ENCODE measurements at places on chromosomes 1 and 21.

- DNase-seq, result peak; percentile 87
Observed at GRCh38 chr1:87331365-87332241, 2.9 kb downstream of the LMO4 start.

DNA sequence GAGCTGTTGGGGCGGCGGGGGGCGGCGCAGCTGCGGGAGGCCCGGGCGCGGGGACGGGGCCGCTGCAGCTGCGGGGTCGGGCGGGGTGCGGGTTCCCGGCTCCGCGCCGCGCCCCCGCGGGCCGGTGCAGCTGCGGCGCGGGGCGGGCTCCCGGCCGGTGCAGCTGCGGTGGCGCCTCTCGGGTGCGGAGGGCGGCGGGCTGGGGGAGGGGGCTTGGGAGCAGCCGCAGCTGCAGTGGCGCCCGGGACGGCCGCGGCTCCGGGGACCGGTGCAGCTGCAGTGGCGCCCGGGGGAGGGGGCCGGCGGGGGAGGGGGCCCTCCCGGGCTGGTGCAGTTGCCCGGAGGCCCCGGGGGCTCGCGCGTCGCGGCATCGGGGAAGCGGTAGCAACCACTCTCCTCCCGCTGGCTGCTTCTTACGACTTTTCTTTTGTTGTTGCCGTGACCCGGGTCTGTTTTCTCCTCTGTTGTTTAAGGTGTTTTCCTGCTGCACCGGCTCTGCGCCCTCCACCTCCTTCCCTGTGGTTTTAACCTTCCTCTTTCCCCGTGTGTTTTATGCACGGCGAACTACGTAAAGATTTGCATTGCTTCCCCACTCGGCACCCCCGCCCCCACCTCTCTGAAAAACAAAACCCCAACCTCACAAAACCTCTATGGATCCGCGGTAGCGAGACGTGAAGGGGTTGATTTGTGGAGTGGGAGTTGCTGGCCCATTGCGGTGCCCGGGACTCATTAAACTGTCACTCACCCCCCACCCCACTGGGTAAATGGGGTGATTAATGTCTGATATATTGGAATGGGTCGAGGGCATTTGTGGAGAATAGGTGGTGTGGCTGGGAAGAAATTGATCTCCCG, 1.7 kb upstream of the ZBTB18 start:
- DNase-seq, result peak; percentile 73

DNA sequence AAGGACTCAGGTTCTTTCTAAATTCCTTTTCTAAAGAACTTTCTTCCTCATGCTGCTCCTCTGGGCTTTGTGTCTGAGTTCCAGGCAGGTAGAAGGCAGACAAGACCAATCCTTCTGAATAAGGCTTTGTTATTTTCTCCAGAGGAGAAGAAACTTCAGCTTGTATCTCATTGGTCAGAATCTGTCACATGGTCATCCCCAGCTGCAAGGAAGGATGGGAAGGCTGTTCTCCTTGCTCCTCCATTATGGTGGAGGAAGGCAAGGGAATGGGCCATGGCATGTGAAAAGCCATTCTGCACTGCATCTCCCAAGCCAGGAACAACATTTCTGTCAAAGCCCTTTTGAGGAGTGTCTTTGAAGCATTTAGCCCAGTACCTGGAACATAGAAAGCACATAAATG, 50.6 kb upstream of the NTPCR start:
- no peak for DNase-seq

DNA sequence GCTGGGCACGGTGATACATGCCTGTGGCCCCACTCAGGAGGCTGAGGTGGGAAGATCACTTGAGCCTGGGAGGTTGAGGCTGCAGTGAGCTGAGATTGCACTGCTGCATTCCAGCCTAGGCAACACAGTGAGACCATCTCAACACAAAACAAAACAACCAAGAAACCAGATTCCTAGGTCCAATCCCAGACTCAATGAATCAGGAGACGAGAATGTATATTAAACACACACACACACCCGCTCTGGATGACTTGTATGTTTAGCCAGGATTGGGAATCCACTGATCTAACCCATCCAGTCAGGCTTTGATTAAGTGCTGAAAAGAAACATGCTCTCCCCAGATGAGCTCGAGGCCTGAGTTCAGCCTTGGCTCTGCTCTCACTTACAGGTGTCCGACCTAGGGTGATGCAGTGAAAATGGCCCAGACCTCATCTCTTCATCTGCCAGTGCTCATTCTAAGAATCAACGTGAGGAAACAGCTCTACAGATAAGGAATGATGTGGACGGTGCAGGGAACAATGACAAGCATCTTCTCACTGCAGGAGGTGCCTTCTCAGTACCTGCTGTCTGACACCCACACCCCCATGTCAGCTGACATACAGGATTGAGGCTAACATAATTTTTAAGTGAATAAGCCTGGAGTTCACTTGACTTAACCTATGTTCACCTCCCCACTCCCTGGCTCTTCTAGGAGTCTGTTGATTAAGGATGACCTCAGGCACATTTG, 15.3 kb upstream of the SRSF4 start:
- no peak for DNase-seq

GRCh38 chr21:16522548-16522947, 792.8 kb downstream of the USP25 start:
- DNase-seq, result no peak

- no peak for DNase-seq
Observed at GRCh38 chr1:22273686-22274681, 131.1 kb upstream of the WNT4 start.

DNA sequence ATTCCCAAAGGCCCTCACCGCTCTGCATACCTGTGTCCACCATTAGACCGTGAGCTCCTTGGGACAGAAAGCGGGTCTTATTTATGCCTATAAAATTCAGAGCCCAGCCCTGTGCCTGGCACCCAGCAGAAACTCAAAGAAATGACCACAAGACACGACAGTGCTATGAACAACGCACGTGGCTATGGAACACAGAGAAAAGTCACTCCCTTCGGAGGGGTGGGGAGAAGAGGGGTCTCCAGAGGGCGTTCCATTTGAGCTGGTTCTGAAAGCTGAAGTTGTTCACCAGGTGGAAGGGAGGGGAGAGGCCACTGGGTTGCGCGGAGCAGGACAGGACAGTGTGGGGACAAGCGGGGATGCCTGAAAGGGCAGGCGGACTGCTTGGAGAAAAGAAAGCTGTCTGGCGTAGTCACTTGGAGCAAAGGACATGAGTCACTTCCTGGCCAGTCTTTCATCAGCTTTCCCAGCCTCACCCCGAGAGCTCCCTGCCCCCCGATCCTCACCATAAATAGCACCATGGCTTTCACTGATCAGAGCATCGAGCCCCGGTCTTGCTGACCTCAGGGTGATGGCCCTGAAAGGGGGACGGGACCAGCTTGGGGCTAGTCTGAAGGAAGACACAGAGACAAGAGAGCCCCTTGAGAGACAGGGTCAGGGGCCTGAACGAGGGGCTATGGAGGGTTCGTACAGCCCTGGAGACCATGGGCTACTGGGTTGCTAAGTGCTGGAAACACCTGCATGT, 28.5 kb downstream of the ECE1 start:
- DNase-seq, result no peak

DNA sequence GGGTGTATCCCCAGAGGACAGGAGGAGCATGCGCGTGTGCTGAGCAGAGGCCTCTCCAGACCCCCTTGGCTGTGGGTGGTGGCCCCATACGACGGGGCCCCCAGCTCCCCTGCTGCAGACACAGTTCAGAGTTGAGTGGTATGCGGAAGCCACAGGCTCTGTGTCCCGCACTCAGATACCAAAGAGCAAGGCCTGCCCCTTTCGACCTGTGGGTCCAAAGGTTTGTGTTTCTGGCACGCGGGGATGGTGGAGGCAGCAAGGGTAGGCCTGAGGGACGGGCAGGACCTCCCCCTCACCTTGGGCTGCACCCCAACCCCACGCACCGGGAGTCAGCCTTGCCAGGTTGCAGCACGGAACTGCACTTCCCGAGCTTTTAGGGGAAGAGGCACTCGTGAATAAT, at the start of gene KCNAB2:
Gene KCNAB2 (plus strand): TSS at position 328 of the 400 bp plus-strand sequence. CDS start 5,649 bp downstream, outside the sequence.
- no peak for DNase-seq

Measured in CD4-positive, alpha-beta T cell treated with Interleukin-17A for 4 hours (primary cell).